GM13976 (cell line): ENCODE measurements at places on chromosomes 2 and 18.
A peak's percentile ranks its signal among the peaks of the same experiment; 100 is the strongest.

DNA sequence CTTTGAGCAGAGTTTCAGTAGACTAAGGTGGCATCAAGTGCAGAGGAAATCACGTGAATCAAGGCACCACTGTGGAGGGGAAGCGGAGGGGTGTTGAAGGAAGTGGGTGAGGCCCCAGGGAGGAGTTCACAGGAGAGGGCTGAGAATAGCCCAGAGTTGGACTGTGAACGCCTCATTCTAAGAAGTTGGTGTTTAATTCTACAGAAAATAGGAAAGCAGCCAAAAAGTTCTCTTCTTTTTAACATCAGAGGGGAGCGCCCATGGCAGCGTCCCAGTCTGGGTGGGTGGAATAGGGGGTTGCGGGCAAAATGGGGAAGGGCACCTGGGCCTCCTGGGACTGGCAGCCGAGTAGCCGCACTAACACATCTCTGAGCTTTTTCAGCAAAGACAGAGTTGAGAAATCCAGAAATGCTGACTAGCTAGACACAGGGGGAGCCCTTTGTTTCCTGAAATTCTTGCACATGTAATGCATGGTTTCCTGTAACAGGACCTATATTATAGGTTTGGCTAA lies 97.0 kb downstream of the NEB start:
- peak; percentile 13 for DNase-seq

GRCh38 chr2:43491065-43491639 lies 104.7 kb downstream of the THADA start:
- no peak for DNase-seq

- DNase-seq: no peak
Observed at GRCh38 chr2:231364961-231365810, 30.3 kb upstream of the B3GNT7 start.

GRCh38 chr18:63977040-63977439 lies 7.2 kb downstream of the SERPINB8 start:
- no peak for DNase-seq

- DNase-seq: no peak
Observed at GRCh38 chr18:30903566-30903965, 139.0 kb downstream of the DSC3 start.

- no peak for DNase-seq
Observed at GRCh38 chr18:63987743-63988142, 17.9 kb downstream of the SERPINB8 start.

DNA sequence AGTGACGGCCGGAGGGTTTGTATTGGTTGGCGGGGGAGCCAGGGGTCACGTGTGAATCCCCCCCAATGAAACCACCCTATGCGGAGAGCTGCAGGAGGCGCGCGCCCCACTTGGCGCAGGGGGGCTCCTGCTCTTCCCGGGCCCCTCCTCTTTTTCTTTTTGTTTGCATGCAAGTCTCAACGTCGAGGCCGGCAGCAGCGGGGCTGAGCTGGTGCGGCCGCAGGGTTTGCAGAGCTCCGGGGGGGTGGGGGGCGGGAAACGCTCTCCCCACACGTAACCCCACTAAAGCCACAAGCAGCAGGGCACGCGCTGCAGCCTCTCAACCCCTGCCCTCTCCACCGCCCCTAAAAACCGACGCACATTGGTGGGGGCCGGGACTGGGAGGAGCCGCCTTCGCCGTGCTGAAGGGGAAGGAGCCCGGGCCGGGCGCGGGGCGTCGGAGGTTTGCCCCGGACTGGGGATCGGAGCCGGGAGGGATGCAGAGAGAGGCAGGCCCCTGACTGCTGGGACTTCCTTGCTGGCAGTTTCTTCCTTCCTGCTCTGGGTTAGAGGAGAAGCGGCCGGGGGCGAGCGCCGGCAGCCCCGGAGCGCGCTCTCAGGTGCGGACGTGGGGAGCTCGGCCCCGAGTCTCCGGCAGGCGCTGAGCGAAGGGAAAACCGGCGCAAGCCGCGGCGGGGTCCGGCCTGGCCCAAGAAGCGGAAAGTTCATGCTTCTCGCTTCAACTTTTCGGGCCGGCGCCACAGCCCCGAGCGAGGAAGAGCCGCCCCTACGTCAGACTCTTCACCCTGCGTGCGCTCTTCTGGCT lies 864 bp downstream of the LBH start:
- DNase-seq: peak; percentile 85

GRCh38 chr2:112730791-112731190 lies 10.0 kb downstream of the NT5DC4 start:
- no peak for DNase-seq
